DMS153 (cell line): ENCODE measurements at places on chromosomes 6 and 20.

- DNase-seq, result no peak
These were observed 186.2 kb upstream of the GJE1 start for GRCh38 chr6:141946502-141946901.

GRCh38 chr20:50911030-50911429, 20.2 kb downstream of the ADNP start:
- DNase-seq, result no peak

- DNase-seq, result no peak
These were observed 70.5 kb downstream of the FAM217A start for GRCh38 chr6:4008324-4009047.

DNA sequence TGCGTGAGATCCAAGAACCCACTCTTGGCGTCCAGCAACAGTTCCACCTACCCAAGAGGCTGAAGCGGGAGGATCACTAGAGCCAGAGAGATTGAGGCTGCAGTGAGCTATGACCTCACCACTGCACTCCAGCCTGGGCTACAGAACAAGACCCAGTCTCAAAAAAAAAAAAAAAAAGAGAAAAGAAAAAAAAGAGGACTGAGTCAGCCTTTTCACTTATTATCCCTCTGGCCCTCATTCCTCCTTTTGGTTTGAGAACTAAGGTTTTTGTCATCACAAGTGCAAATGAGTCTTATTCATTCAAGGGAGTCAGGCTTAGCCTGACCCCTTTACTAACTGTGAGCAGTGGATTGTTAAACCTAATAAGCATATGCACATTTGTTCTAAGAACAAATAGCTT, 37.9 kb upstream of the JARID2 start:
- DNase-seq, result no peak

DNA sequence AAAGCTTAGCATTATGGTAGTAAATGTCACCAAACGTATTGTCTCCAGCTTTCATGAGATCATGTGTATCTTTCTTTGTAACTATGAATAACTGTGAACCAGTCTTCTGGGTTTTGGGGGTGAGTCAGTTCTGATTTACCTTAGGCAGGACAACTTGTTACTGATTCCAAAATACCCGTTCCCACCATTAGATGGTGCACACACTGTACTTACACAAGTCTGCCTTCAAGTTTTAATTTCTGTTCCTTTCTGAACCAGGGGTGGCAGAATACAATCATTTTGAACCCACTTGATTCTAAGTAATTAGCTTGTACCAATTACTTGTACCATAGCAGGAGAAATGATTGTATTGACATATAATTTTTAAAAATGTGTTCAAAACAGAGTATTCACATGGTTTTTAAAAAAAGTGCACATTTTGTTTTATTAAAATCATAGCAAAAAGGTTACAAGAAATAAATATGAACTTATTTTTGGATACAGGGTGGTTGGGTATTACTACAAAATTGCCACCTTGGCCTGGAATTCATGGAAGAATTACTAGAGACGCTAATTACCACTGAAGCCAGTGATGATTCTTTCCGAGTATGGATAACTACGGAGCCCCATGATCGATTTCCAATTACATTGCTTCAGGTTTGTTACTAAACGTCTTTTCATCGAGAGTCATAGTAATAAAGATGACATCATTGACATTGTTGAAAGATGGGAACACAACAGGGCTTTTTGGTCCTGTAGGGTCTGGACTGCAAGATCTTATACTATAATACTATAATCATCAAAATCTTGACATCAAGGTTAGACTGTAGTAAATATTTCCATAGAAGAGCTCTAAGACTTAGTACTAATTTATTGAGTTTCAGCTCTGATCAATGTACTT, 75.2 kb upstream of the GLP1R start:
- DNase-seq, result peak; percentile 28

DNA sequence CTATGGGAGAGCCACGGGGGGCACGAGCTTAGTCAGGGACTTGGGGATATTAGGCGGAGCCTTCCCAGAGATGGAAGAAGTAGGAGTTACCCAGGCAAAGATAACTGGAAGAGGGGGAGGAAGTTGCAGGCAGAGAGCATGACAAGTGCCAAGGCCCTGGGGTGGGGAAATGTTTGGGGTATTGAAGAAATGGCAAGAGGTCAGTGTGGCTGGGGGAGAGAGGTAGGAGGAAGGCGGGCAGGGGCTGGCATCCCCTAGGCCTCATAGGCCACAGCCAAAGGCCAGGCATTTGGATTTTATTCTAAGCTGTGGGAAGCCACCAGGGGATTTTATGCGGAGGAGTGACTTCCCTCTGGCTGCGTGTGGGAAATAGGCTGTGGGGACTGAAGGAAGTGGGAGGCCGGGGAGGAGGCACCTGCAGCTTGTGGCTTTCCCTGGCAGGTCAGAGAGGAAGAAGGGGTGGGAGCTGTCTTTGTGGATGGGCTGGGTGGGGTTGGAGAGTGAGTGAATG, 22.7 kb downstream of the SNAI1 start:
- DNase-seq, result no peak

DNA sequence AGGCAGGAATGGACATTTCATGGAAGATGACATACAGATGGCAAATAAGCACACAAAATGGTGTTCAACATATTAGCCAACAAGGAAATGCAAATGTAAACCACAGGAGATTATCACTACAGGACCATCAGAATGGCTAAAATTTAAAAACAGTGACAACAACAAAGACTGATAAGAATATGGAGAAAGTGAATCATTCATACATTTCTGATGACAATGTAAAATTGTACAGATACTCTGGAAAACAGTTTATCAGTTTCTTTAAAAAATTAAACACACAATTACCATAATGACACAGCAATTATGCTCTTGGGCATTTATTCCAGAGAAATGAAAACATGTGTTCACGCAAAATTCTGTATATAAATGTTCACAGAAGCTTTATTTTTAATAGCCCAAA, 105.8 kb upstream of the RUNX2 start:
- no peak for DNase-seq

DNA sequence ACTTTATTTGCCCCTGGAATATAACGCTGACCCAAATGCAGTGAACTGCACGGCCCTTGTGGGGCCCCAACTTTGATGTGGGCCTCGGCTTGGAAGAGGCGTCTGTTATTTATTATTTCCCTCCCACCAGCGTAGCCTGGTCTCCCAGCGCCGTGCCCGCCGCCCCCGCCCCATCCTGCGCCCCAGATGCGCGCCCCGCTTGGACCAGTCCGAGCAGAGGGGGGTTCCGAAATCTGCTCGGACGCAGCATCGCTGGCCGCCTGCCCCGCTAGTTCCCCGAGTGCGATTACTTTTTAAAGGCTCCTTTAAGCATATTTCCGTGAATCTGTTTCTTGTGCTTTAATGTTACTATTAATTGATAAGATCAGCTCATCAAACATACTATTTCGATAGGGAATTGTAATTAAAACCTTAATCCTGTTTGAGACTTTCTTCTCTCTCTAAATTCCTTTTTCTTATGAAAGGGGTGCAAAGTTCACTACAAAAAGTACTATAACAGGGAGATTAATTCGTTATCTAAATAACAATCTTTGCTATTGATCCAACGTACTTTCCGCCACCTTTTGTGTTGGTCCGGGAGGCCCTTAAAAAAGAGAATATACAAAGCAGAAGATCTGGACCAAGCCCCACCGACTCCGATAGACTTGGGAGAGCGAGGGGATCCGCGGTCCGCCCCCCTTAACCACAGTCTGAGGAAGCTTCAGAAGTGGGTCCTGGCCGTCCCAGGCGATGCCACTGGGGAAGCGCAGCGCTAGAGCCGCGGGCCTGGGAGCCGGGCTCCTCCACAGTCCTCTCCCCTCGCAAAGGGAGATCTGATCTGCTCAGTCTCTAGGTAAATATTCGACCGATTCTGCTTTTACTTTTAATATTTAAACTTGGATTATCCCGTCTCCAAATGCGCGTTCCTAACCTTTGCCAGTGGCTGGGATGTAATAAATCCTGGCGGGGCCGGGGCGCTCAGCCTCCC, 10.2 kb downstream of the POU3F2 start:
- DNase-seq, result no peak

DNA sequence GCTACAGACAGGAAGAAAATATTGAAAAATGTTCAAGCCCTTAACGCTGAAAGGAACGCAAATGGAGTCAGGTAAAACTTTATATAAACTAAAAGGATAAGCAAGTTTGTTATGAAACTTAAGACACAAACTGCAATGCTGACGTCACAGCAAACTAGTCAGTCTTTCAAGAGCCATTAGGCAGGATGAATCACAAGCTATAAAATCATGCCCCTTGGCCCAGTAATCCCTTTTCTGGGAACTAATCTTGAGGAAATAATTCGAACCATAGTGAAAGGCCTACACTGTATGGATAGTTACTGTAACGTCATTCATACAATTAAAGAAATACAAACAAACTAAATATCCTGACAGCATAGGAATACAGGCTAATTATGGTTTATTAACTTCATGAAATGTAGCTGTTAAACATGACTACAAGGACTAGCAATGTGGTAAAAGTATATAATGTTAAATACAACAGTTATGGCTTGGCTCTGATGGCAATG, 42.7 kb upstream of the HINT3 start:
- DNase-seq, result no peak

DNA sequence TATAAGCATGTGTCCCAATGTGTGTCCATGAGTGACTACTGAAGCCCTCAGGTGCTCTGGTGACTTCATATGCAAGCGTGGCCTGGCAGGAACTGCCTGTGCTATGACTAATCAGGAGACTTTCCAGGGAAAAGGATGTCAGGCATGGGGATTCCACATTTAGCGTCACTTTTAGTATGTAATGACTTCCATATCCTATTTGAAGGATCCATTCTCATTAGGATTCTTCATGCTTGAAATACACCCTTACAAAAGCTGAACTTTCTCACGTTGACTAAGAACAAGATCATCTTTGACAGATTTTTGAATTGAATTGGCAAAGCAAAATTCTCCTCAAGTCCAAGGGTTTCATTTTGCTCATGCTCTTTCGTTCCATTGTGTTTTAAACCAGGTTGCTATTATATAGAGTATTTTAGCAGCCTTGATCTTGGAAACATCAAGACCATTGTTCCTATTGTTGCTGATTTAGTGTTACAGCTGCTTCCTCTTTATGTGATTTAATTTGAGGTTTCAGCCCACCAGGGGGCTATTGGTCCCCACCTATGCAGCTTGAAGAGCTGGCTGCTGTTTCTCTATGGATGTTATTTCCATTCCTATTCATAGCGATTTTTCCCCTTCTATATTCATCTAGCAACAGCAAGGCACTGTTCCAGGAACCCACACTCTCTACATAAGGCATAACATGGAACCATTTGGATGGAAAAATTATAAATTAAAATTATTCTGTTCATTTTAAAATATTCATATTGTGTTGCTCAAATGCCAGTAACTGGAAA, 418.6 kb downstream of the CDKAL1 start:
- DNase-seq, result peak; percentile 79

DNA sequence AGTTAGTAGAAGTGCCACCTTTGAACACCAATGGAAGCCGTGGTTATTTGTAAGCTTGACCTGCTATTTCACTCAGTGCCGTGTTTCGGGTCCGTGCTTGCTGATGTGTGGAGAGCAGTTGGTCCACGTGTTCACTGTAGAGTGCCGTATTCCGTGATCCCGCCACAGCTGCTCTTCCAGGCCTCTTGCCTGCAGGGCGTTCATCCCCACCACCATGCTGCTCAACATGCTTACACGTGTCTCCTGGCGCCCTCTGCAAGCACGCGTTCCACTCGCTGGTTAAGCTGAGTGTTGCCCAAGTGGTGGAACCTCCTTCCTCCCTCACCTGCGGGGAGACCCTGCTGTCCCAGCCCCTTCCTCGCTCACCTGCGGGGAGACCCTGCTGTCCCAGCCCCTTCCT, 28.0 kb upstream of the DACT2 start:
- DNase-seq, result no peak

DNA sequence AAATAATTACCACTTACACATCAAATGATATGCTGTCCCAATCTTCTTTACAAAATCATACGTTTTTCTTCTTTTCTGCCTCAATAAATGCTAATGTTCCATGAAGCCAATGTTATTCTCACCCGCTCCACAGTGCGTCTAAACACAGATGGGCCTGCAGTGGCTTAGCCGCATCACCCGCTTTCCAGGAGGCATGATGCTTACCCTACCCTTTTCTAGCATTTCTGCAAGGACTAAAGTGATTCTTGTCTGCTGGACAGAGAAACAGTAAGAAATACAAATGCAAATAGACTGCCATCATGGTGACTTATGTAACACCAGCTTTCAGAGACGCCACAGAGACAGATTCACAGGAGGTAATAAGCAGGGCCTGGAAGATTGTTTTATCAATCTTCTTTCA, 104.4 kb downstream of the RNASET2 start:
- DNase-seq, result no peak

DNA sequence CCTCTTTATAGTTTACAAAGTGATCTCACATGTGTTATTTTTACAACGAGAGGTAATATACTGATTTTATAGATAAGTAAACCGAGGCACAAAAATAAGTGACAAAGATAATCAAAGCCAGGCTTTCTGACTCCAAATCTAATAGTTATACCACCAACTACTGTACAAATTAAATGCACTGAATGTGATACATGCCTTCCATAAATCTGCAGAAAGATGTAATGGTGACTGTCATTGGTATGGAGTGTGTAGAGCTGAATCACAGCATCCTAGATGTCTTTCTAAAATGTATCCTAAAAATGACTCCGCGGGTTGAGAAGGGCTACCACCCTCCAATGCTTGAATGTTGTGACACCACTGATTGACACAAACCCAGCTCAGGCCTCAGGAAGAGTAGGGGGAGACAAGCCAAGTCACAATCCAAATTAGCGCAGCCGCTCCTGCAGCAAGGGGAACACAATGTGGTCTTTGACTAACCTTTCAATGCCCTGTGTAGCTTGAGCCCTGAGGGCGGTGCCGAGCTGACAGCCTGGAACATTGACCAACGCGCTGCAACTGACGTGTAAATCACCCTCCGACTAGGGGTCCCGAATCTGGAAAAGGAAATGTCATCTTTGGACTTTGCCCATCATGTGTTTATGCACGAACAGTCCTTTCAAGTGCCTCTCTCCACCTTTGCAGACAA, 136.8 kb downstream of the OLIG3 start:
- DNase-seq, result no peak

DNA sequence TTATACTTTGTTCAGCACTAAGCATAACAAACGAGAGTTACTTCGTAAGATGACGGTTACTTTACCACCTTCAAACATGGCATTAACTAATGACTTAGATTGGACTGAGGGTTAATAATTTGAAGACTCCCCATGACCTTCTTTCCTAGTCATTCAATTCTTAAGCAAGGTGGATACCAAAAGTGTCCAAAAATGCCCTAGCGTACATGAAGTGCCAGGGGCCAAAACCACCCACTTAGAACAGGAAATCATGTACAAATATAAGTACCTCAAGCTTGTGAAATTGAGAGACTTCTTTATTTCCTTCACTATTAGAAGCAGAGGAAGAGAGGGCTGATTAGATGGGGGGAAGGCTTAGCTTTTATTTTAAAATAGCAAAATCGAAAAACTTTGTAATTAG, 166.4 kb downstream of the ATXN1 start:
- no peak for DNase-seq
